ENCODE measurements at places on chromosomes 2 and 18. TPM values are rescaled to one million over a fixed set of nuclear protein-coding genes. Genes with fewer than 3 reads are reported as not detected.

DNA sequence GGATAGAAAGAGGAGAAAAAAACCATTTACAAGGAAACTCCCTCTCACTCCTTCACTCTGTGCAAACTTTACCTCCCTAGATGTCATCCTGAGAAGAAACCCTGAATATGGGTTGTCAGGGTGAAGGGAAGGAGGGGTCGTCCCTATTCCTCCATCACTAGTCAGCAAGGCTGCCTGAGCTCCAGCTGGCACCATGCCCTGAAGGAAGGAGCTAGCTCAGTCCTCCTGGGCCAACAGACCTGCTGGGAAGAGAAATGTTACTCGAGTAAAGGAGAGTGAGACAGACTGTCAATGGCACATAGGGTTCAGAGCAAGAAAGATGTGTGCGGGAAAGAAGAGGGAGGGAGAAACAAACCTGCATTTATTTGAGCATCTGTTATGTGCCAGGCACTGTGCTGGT, 18.3 kb upstream of the EPAS1 start:
- no peak overlapping the region for H3K4me3 ChIP-seq
- no peak for DNase-seq
- H3K27ac ChIP-seq, result no peak overlapping the region
- no peaks in the 10 kb centered on the region for H3K27me3 ChIP-seq

- H3K36me3 ChIP-seq, result no peaks in the 10 kb centered on the region
- DNase-seq, result no peak
- H3K4me1 ChIP-seq, result peaks cover 12% of the 10 kb centered on the region
- peaks cover 11% of the 10 kb centered on the region for H3K27me3 ChIP-seq
- H3K27ac ChIP-seq, result no peak overlapping the region
- no peak overlapping the region for H3K4me3 ChIP-seq
Measured at GRCh38 chr2:240245184-240245583, 104.7 kb upstream of the OTOS start.

The GPR35 gene
- total RNA-seq, result 2.9 TPM

- no peak overlapping the region for H3K27ac ChIP-seq
- peaks cover 22% of the 10 kb centered on the region for H3K4me1 ChIP-seq
- no peak for DNase-seq
- no peaks in the 10 kb centered on the region for H3K27me3 ChIP-seq
Measured at GRCh38 chr2:98460573-98461497, 16.2 kb downstream of the INPP4A start.

DNA sequence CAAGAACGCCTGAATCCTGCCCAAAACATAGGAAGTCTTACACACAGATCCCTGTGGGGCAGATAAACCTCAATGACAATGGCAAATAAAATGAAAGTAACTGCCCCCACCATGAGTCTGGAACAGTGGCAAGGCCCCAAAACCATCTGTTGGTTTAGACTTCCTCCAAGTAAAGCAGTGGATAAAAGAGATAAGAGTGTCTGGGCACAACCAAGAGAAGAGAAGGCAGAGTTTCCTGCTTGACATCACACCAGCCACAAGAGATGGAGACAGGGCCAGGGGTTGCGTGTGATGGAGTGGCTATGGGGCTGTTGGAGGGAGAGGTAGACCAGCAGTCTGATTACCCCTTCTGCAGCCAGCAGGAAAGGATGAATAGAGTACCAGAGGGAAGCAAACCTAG, 212.1 kb upstream of the POU3F3 start:
- H3K4me3 ChIP-seq, result no peak overlapping the region
- H3K27ac ChIP-seq, result no peak overlapping the region
- no peaks in the 10 kb centered on the region for H3K27me3 ChIP-seq
- no peak for DNase-seq
- no peaks in the 10 kb centered on the region for H3K36me3 ChIP-seq
- no peaks in the 10 kb centered on the region for H3K4me1 ChIP-seq
